ENCODE measurements at places on chromosomes 4 and X.

DNA sequence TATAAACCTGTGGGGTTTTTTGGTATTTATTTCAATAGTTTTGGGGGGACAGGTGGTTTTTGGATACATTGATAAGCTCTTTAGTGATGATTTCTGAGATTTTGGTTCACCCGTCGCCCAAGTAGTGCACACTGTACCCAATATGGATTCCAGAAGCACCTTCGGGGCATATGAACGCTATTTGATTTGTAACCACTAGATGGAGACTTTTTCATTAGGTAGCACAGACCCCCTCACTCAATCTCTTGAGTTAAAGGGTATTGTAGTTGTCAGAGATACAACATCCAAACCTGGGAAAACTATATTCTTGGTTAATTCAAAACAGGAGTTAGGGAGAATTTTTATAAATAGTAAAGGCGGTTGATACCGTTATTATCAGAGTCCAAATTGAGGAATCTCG is 79.8 kb downstream of the SPANXN3 start:
- peak; percentile 6 for DNase-seq

DNA sequence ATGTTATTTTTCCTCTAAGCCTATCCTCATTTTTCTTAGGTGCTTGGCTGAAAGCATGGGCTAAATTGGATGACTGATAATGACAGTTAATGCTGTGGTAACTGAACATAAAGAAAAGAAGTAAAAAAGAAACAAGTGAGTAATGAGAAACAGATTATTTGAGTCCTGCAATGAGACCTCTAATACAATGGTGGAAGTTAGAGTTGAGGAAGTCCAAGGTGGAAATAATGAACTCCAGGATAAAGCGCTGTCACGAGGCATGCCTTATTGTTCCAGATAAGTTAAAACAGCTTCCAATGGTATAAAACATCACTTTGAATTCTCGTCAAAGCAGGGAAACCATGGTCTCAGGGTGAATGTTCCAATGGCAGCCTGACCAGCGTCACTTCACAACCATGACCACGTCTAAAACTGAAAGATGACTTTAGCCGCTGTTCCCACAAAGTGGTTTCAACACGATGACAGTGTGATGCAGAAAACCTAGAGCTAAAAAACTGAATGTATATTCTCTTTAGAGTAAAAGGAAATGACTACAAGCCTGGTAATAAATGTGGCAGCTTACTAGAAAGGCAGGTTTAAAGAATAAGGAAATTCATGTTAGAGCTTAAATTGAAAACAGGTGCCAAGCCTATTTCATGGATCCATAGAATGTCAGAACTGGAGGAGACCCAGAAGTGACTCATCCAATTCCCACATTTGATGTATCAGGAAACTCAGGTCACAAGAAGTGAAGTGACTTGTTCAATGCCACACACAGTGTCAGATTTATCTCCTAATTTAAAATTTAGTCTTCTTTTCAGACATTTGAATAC is 202.6 kb upstream of the GYPA start:
- DNase-seq: no peak

- DNase-seq: no peak
Observed at GRCh38 chrX:85303544-85303943, 59.8 kb downstream of the ZNF711 start.

GRCh38 chrX:7119950-7120877 is 27.3 kb upstream of the STS start:
- peak; percentile 69 for DNase-seq

DNA sequence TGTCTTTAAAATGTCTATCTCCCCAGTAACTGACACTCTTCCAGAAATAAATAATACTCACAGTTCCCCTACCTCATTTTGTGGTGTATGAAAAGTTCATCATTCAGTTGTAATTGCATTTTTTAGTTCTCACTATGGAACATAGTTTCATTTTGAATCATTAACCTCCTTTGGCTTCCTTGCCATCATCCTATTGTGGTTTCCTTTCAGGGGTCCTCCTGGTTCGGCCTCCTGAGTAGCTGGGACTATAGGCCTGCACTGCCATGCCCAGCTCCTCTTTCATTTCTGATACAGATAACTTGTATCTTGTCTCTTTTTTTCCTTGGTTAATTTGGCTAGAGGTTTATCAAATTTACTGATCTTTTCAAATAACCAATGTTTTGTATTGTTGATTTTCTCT is 23.1 kb upstream of the BLTP1 start:
- no peak for DNase-seq

DNA sequence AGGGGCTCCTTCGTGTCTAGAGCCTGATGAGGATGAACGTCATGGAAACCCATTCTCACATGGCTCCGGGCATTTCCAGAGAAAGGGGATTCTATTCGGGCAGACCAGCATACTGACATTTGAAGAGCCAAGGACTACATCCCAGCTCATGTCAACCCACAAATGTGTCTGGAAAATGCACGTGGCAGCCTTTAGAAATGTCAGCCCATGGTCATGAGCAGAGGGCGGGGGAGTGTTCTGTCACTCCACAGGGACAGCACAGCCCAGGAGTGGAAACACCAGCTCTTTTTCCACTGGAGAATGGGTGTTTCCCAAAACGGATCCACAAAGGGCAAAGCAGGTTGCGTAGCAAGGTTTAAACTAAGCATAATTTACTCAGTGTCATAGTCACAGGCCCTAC is 207.0 kb downstream of the BCOR start:
- DNase-seq: no peak

- peak; percentile 89 for DNase-seq
Observed at GRCh38 chr4:173835903-173836302, 305.9 kb upstream of the HAND2 start.

GRCh38 chr4:130309221-130309620 is 1213.3 kb downstream of the C4orf33 start:
- no peak for DNase-seq

DNA sequence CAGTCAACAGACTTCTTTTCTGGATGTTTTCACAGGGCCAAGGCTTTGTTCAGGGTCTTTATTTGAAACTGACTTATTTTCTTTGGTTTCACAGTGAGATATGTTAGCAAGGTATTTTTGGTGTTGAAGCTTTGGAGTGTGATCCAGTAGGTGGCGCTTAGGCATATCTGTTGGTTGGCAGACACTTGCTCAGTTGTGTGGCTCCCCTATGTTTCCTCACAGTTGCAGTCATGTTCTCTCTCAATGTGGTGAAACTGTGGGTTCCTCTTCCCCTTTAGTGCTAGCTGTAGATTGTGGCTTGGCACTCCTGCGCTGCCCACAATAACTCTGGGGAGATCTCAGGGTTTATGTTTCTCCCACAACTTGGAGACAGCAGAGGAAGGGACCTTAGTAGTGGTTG is 460.8 kb downstream of the SLITRK2 start:
- no peak for DNase-seq

- no peak for DNase-seq
Observed at GRCh38 chr4:45131020-45131419, 404.7 kb upstream of the GNPDA2 start.

DNA sequence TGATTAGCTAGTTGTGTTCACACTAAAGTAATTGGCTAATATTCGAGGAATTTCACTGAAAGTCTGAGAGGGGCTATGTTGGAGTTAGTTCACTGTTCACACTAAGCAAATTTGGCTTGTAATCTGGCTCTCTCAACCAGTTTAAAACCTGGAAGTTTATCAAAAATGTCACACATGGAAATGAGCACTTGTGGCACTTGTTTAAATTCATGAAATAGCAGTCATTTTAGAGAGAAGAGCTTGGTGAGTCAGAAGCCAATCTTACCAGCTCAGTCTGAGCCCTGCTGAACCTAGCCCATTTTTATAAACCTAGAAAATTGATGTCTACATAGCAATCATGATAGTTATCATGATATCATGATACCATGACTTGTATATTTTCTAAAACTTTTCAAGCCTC is 90.7 kb upstream of the JADE1 start:
- peak; percentile 45 for DNase-seq
